Esophagus squamous epithelium (tissue), 5 donors: ENCODE measurements at places on chromosomes 13 and 19. TPM values are rescaled to one million over a fixed set of nuclear protein-coding genes. Genes with fewer than 3 reads are reported as not detected.

DNA sequence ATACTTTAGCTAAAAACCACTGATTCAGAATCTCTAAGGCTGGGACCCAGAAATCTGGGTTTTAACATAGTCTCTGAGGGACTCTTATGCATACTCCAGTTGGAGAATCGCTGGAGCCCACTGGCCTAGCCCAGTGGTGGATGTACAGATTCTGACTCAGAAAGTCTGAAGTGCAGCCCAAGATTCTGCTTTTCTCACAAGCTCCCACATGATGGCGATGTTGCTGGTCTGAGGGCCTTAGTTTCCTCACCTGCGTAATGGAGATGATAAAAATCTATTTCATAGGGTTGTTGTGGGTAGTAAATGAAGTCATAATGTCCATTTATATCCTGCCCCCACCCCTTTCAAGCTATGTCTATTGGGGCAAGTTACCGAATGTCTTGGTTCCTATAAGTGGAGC lies 7.7 kb upstream of the CDADC1 start:
- DNase-seq = no peak

CGB5 gene
- total RNA-seq = not detected

DNA sequence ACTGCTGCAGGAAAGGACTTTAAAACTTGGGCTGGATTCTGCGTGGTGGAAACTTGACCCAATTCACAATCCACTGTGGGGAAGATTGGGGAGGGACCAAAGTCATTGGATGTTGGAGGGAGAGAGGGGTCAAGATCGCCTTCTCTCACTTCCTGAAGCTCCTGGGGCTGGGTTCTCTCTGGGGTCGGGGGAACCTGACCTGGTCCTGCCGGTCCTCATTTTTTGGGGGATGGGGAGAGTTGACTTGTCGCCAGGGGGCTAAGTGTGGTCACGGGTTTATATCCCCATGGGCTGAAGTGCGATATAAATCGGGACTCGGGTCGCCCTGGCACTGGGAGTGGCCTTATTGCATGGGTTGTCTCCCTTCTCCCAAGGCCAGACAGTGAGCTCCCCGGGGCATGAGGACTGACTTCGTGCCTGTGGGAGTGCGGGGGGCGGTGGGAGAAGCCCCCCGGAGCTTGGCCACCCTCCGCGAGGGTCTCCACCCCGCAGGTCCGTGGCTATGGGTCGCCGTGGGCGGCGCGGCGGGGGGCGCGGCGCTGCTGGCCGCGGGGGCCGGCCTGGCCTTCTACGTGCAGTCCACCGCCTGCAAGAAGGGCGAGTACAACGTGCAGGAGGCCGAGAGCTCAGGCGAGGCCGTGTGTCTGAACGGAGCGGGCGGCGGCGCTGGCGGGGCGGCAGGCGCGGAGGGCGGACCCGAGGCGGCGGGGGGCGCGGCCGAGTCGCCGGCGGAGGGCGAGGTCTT lies 6.3 kb downstream of the ICAM5 start:
- DNase-seq = no peak

STAP2 gene
- total RNA-seq = 61.4 TPM

DNA sequence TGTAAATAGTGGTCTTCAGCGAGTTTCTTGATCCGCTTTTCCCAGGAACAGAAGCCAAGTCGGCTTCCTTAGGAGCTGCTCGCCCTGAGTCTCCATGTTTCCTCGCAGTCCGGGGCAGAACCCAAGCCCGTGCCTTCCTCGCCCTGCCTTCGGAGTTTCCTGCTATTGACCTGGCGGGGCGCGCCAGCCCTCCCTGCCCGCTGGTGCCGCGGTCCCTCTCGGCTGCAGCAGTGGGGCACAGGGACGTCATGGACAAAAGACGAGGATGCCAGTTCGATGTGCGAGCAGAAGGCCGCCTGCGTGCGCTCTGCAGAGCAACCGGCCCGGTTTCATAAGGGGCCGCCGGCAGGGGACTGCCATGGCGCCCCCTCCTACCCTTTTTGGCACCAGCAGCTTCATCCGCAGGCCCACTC lies 156.6 kb downstream of the TM9SF2 start:
- DNase-seq = no peak

ODAD3 gene
- 8.8 TPM for total RNA-seq
